ENCODE measurements at places on chromosomes 5 and 9.

GRCh38 chr5:93893075-93893474 is 151.7 kb upstream of the POU5F2 start:
- DNase-seq, result no peak

DNA sequence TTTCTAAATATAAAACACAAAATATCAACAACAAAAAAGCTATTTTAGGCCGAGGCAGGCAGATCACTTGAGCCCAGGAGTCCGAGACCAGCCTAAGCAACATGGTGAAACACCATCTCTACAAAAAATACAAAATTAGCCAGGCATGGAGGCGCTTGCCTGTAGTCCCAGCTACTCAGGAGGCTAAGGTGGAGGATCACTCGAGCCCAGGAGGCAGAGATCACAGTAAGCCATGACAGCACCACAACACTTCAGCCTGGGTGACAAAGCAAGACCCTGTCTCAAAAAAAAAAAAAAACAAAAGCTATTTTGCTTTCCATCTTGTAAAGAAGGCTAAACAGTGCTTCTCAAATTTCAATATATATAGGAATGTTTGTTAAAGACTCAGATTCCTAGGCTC is 11.3 kb downstream of the C5orf15 start:
- DNase-seq, result no peak

DNA sequence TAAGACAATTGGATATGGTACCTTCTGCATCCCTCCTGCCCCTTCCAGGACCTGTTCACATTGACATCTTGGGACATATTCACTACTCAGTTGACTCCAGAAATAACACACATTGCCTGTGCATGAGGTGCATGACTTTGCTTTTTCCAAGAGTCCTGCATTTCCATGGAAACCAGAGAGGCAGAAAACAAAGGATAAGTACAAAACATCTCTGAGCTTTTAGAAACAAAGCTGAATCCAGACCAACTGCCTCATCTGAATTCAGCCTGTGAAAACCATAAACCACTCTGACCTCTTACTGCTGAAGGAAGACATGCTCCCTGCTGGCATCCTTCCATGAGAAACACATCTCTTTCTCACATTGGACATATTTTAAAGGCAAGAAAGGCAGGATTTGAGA is 695.1 kb downstream of the TAF11L14 start:
- no peak for DNase-seq

DNA sequence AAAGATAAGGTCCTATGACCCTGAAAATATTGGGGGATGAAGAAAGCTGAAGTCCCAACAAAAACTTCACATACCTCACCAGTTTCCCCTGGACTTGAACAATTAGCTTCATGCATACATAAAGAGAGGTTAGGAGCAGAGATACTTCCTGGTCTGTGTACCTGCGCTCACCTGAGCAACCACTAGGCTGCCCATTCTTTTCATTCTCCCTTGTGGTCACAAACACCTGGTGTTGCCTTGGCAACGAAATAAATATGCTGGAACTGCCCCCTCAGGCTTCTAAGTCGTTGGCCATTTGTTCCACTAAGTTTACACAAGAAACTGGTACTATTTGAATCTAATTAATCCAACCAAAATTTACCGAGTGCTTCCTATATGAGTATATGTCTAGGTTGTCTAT is 18.1 kb downstream of the OTP start:
- no peak for DNase-seq

GRCh38 chr5:135058331-135058732 is 24.3 kb upstream of the PITX1 start:
- DNase-seq, result no peak

- DNase-seq, result no peak
Observed at GRCh38 chr9:81609782-81610739, 79.3 kb downstream of the TLE1 start.

GRCh38 chr5:31630931-31631330 is 8.0 kb upstream of the PDZD2 start:
- no peak for DNase-seq

- no peak for DNase-seq
Observed at GRCh38 chr5:94397508-94397907, 220.9 kb downstream of the KIAA0825 start.

GRCh38 chr5:131164191-131165118 is 601 bp downstream of the HINT1 start:
- peak; percentile 73 for DNase-seq

GRCh38 chr9:119420231-119420630 is 51.0 kb upstream of the BRINP1 start:
- no peak for DNase-seq

DNA sequence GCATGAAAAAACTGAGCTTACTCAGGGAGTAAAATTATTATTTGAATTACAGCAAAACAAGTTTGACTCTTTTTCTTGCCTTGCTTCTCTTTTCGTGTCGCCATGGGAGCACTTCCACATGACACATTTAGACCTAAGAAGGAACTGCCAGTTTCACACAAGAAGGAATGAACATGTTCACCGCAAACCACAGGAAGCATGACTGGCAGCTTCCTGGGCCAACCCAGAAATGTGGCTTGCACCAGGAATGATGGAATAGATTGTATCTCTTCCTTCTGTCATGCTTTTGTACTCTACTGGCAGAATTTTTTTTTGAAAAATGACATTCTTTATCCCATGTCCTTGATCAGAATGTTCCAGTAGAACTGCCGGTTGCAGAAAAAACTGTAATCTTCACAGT is 32.9 kb upstream of the MAN2A1 start:
- peak; percentile 55 for DNase-seq

- peak; percentile 34 for DNase-seq
Observed at GRCh38 chr5:143826951-143827444, 15.0 kb downstream of the HMHB1 start.

GRCh38 chr9:83239747-83240146 is 176.8 kb upstream of the RASEF start:
- DNase-seq, result no peak

DNA sequence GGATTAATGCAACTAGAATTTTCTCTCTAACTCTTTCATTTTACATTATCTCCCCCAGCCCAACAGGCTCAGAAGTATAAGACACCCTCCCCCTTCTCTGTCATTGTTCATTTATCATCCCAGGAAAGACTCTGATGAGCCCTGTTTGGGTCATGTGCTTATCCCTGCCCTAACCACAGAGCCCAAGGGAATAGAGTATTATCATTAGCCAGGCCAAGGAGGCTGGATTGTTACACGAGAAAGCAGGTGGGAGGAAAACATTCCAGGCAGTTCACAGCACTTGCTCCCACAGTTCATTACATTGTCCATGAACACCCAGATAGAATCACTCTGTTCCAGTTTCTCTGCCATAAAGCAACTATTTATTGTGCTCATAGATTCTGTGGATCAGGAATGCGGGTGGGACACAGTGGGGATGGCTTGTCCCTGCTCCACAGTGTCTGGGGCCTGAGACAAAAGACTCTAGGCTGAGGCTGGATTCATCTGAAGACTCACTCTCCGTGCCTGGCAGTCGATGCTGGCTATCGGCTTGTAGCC is 59.5 kb upstream of the TMEM215 start:
- DNase-seq, result no peak

- DNase-seq, result peak; percentile 42
Observed at GRCh38 chr5:98768160-98768959, 5.1 kb upstream of the RGMB start.

- DNase-seq, result no peak
Observed at GRCh38 chr5:97508864-97509263, 325.8 kb upstream of the RIOK2 start.

All from CD4-positive, alpha-beta T cell treated with Interleukin-2 at 100 ng/mL for 4 hours (primary cell).